Stimulated activated CD8-positive, alpha-beta memory T cell treated with anti-CD3 and anti-CD28 coated beads, Interleukin-4, amount 100 ng/mL, for 48 hours (primary cell): ENCODE measurements at places on chromosomes 5 and 9.

GRCh38 chr5:123439709-123440108 is 16.5 kb upstream of the CEP120 start:
- no peak for DNase-seq

DNA sequence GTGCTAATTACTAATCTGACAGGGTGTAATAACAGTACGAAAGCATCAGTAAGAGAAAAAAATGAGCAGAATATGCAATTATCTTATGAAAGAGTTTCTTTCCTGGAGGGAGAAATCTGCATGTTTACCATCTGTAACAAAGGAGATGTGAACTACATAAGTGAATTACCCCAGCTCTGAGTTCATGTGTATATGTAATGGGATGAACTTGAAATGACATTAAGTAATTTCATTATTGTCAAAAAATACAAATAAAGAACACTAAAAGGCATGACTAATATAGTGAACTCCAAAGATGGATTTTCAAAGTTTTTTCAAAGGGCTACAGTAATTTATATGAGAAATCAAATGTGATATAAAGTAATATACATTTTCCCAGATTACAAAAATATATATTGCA is 944.0 kb downstream of the MAT2B start:
- DNase-seq: no peak

DNA sequence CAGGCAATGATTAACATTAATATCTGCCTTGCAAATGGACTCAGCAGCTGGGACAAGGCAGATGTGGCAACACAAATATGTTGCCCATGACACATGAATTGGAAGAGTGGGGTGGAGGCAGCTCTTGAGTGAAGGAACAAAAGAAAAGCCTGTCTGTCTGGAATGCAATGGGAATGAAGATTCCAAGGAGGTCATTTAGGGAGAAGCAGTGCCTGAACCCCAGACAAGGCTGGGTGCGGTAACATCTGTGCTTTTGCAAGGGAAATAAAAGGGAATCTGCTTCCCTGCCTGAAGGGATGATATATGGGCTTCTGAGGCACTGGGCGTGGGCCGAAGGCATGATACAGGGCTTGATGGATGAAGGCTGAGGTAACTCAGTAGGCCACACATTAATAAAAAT is 94.1 kb upstream of the TRIM32 start:
- DNase-seq: no peak

GRCh38 chr5:123262216-123262823 is 160.9 kb downstream of the CEP120 start:
- DNase-seq: no peak

DNA sequence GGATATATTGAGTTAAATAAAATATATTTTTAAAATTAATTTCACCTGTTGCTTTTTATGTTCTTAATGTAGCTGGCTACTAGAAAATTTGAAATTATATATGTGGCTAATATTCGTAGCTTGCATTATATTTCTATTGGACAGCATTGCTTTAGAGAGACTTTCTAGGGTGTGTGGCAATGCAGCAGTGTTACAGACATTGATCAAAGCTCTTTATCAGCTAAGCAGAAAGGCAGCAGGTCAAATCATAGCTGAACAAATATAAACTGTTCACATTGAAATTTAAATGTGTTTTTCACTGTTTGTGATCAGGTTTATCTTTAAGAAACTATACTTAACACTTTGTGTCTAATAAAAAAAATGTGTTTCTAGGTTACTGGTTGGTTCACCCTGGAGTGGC is 52.6 kb downstream of the ITGA2 start:
- no peak for DNase-seq

GRCh38 chr5:112386766-112387165 is 32.3 kb downstream of the EPB41L4A start:
- no peak for DNase-seq

DNA sequence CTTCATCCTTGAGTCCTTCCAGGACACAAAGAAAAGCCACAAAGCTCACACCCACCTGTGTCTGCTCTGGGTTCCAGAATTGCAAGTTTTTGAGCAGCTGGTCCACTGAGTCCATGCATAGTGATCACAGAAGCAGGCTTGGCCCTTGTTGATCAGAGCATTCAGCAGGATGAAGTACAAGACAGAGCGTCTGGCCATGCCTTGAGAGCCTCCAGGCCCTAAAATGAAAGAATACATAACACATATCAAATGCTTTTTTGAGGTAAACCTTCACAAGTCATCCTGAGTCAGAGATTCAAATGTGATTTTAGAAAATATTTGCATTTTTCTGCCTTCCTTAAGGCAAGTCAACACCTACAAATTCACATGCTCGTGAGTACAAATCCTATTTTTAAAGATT is 10.3 kb downstream of the C6 start:
- DNase-seq: no peak

DNA sequence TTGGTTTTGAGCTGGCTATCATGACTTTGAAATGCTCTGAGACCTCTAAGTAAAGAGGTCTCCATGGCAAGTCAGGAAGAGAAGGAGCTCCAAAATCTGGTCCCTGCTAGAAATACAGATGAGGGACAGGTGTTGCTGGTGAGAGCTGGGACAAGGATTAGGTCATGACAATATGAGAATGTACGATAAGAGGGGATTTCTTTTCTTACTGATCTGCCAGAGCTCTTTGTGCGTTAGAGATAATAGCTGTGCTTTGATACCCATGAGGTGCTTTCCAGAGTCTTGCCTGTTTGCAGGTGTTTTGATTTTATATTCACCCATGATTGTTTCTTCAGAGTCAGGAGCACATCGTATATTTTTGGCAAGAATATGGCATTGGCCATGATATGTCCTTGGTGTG is 56.5 kb downstream of the ANKRD33B start:
- DNase-seq: no peak
